NCI-H510A (cell line): ENCODE measurements at places on chromosomes 11 and 22.

DNA sequence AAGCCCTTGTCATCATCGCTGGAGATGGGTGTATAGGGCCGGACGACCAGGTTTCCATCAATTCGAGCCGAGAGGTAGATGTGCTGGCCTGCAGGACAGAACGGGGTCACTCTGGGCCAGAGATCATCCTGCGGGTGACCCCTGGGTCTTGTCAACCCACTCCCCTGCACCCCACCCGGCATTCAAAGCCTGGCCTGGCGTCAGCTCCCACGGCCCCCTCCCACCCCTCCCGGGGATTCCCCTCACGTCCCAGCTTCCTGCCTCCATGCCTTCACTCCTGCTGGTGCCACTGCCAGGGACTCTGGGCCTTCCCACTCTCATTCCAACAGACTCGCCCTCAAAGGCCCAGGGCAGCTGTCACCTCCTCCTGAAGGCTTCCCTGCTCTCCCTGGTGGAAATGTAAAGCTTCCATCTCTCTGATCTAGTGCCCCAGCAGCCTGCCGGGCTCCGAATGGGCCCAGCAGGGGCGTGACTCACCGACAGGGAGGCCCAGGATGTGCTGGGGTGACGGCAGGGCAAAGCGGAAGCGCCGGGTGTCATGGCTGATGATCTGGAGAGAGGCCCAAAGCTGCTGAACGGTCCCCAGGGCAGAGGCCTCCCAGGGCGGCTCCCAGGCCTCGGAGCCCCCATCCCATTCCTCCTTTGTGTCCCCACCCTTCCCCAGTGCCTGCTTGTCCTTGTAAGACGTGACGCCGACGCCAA is 9.3 kb downstream of the ATP5MGL start:
- no peak for DNase-seq

- DNase-seq: no peak
These were observed 30.7 kb downstream of the SPON1 start for GRCh38 chr11:13993096-13993765.

DNA sequence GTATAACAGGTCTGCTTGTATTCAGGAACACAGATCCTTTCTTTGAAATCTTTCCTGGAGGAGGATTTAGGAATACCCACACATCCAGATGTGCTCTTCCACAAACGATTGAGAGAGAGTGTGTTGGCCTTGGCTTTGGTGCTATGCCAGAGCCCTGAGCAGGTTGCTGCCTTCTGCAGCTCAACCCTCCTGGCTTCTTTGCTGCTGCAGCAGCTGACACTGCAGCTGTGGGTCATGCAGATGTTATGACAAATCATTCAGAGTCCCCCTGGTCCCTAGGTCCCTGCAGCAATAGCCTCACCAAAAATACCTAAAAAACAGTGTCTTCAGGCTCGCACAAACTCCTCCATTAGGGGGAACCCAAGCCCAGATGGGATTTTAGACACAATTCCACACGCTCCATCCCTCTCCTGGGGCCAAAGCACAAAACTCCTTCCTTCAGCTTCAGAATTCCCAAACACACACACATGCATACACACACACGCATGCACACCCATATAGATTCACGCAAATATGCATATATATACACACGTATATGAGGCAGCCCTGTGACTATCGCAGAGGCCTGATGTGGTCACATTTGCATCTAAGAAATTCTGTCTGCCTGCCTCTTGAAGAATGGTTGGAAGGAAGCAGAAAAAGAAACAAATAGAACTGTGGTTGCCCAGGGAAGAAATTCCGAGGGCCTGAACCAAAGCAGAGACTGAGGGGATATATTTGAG is 35.4 kb downstream of the SLN start:
- DNase-seq: no peak

- DNase-seq: no peak
These were observed 398.4 kb downstream of the CTTN start for GRCh38 chr11:70796648-70797227.

- no peak for DNase-seq
These were observed 41.3 kb downstream of the EIF4ENIF1 start for GRCh38 chr22:31448382-31448781.

DNA sequence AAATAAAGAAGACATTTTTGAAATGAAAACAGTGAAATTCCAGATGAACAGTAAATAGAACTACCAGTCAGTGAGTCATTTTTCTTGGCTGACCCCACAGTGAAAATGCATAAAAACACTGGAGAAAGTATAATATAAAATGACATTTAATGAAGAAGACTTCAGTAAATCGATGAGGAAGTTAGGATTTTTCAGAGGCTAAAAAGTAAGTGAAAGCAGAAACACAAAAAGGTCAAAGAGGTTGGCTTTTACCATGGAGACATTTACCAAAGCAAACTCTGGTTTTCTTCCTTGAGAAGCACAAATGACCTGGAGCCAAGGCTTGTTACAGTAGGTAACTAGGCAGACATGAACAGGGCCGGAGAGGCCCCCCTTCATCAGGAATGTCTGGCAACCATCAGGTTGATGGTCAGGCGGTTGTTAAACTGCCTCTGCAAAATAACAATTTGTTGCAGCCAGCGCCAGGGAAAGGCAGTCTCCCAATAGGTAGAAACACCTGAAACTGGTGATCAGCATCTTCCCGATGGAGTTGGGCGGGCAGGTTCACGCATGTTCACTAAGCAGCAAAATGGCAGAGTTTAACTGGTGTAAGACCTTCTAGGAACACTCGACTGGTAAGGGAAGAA is 16.7 kb upstream of the TMEM123 start:
- no peak for DNase-seq

GRCh38 chr11:294780-295179 is 4.5 kb downstream of the IFITM5 start:
- no peak for DNase-seq

DNA sequence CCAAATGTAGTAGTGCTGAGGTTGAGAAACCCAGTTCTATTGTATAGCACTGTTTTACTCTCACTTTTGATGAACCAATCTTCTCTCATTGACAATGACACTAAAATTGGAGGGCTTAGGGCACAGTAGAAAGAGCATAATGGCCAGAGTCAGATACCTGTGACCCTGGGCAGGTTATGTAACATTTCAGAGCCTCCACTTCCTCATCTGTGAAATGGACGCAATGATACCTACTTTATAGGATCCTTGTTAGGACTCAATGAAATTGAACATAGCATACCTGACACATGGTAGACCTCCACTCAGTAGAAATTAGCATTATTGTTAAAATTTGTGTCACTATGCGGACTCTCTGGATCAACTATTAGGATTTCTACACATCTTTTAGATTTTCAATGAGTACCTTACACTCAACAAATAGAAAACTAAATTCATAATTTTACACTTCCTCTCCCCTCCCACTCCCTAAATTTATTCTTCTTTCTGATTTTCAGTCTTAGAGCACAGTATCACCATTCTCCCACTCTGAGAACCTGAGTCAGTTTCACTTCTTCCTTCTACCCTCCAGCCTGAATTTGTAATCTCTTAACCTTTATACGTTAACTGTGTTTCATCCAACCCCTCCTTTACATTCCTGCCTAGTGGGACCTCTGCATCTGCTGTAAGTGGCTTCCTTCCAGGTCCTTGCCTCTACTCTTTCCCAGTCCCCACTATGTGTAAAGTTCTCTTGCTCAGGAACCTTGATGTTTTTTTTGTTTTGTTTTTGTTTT is 78.3 kb downstream of the MICAL2 start:
- DNase-seq: no peak

DNA sequence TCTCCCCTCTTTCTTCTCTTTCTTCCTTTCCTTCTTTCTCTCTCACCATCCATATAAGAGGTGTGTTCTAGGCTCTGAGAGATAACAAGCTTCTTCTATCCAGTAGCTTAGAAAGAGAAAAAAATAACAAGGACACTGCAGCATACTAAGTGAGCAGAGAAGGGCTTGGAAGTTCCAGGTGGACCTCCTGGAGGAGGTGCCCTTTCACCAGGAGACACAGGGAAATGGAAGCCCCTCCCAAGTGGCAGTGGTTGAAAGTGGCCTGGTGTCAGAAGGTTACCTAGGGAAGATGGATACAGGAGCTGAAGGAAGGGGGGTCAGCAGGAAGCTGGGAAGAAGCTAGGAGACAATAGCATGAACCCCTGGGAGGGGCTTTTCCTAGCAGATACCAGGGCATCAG is 5.5 kb downstream of the DCHS1 start:
- no peak for DNase-seq

- no peak for DNase-seq
These were observed 81.9 kb downstream of the LRRC32 start for GRCh38 chr11:76588455-76589325.

- no peak for DNase-seq
These were observed 9.8 kb upstream of the MPPED2 start for GRCh38 chr11:30595934-30596333.

DNA sequence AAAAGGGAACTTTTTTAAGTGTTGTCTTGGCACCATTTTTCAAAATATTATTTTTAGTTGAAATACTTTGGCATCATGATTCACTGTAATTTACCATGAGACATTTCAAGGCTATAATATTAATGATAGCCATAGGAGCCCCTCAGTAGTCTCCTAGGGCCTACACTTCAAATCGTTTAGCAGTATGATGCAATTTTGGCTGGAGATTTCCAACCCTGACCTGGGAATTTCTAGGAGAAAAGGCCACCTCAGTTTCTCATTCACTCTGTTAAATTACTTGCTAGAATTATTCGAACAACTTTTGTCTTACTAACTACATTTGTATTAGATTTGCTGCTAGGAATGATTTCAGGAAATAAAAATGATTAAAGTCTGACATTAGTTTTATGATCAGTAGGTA is 1610.9 kb upstream of the RAG2 start:
- DNase-seq: no peak

DNA sequence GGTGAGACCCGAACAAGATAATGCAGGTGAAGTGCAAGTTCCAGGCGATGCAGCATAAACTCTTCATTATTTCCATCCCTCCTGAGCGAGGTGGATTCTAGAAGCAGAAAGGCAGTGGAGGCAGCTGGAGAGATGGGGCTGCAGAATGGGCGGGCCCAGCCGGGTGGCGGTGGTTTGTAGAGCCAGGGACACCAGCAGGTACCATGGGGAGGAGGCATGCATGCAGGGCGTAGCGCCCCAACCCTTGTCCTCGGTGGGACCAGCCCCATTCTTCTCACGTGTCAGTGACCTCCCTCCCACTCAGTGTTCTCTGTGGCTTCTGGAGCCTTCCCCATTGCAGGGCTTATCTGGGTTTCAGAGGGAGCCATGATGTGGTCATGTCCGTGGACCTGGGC is 38.0 kb downstream of the MPPED1 start:
- no peak for DNase-seq

- peak; percentile 37 for DNase-seq
These were observed 17.3 kb downstream of the APOL2 start for GRCh38 chr22:36221799-36222751.

DNA sequence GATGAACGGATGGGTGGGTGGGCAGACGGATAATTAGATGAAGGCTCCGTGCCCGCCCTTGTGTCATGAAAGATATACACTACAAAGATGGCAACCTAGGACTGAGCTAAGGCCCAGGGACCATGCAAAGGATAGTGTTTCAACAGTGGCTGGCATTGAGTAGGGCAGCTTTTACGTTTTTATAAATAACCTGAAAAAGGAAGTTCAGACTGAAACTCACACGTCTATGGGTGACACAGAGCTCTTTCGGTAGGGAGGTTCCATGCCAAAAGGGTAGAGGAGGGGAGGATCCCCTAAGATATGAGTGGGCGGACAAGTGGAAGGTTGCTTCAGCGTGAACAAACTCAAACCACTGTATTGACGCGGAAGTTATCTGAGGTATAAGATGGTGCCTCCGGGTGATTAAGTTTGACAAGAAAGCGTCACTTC is 90.5 kb downstream of the UBASH3B start:
- DNase-seq: no peak

- DNase-seq: no peak
These were observed 120.7 kb upstream of the SERPIND1 start for GRCh38 chr22:20653012-20653794.

GRCh38 chr22:45284705-45285262 is at the start of gene UPK3A:
UPK3A (plus strand) TSS chr22:45284949; CDS start chr22:45285014, 65 bp downstream.
- peak; percentile 55 for DNase-seq

DNA sequence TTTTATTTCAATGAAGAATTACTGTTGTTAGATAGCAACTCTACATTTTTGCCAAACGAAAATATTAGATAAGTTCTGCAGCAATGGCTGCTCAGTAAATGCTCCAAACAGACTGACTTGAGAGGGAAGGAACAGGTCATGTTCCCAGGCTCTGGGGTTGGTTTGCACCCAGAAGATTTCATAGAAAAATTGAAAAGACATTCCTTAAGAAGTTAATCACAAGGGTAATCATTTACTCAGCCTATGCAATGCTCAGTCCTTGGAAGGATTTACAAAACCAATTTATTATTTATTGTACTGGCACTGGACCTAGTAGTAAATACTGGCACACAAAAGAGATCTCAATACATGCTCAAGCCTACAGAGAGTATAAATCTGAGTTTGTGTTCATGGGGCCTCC is 179.1 kb upstream of the MTNR1B start:
- no peak for DNase-seq

GRCh38 chr22:37433786-37434185 is 6.5 kb upstream of the ELFN2 start:
- no peak for DNase-seq

GRCh38 chr11:116837231-116838091 is at the start of gene APOA1:
APOA1 (minus strand) TSS chr11:116837622; CDS start chr11:116837387, 235 bp downstream.
- no peak for DNase-seq

DNA sequence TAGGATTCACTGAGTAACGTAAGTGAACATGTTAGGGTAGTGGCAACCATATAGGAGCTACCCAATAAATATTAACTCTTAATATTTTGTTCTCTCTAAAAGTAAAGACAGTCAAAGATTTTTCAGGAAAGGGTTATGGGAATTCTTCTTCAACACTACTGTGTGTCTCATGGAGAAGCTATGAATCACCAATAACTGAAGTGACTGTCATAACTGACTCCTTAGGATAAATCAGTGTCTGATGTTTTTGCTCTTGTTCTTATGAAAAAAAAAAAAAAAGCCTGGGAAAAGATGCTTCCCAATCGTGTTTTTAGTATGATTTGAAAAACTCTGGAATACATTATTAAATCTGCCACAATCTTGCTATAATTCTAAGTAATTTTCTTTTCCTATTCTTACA is 111.2 kb upstream of the CEP126 start:
- no peak for DNase-seq

DNA sequence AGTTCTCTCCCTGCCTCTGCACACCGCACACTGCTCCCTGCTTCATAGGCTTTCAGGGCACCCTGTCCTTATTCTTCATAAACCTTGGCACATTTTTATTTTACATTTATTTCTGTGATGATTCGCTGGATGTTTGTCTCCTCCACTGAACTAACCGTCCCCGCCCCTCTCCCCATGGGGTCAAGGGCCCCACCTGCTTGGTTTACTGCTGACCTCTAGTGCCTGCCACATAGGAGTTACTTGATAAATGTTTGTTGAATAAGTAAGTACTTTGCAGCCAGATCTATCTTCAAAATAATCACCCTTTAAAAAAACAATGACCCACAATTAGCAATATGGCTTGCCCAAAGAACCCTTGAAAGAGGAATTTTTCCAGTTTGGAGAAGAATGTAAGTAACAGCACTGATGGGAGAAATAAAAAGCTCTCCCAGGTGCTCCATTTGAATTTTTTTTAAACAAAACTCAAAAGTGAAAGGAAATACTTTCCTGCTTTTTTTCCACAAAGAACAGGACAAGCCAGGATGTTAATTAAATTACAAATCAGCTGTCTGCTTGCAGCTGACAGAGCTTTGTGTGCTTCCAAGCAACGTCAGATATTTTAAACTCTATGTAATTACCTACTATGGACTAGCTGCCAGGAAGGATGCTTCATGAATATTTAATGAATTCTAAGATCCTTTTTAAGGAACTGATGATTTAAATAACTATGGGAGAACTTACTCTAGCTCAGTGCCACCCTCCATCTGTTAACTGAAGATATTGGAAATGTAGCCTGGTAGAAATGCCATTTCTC is 1083.6 kb downstream of the DLG2 start:
- peak; percentile 1 for DNase-seq

- DNase-seq: no peak
These were observed 35.3 kb upstream of the FZD4 start for GRCh38 chr11:86990515-86990914.
